Activated CD4-positive, alpha-beta memory T cell treated with anti-CD3 and anti-CD28 coated beads, Interleukin-2, amount 10 ng/mL, durations not matched to agents 7 days and 5 days (primary cell): ENCODE measurements at places on chromosomes 3 and 15.

GRCh38 chr3:59559721-59560435 is 510.1 kb upstream of the CFAP20DC start:
- peaks cover 7% of the 10 kb centered on the region for H3K36me3 ChIP-seq
- no peaks in the 10 kb centered on the region for H3K27me3 ChIP-seq
- peaks cover 18% of the 10 kb centered on the region for H3K4me1 ChIP-seq
- no peak overlapping the region for H3K4me3 ChIP-seq

GRCh38 chr3:131795390-131796090 is 239.3 kb downstream of the CPNE4 start:
- peaks cover 7% of the 10 kb centered on the region for H3K27me3 ChIP-seq
- no peak for DNase-seq
- no peak overlapping the region for H3K27ac ChIP-seq
- H3K36me3 ChIP-seq, result no peaks in the 10 kb centered on the region

DNA sequence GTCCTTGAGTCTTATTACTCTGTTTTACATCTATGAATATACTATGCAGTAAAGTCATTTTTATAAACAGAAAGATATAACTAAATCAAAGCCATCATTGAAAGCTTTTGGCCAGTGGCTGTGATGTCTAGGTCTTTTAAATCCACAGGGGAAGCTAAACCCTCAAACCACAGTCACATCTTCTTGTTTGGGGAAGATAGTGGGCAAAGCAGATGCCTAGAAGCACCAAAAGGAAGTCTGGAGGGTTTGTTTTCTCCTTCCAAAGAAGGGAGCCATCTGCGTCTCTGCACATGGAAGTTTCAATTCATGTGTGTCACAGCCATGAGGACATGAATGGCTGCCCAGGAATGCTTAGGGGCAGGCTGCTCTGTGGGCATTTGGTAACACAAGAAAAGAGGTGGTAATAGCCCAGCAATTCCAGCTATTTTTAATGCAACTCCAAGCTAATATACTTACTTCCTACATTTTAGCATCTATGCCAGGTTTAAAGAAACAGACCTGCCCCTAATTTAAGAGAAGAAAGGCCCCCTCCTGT is 322.2 kb downstream of the SLC9A9 start:
- H3K36me3 ChIP-seq, result no peaks in the 10 kb centered on the region
- H3K4me1 ChIP-seq, result peaks cover 2% of the 10 kb centered on the region
- H3K27ac ChIP-seq, result no peak overlapping the region
- no peaks in the 10 kb centered on the region for H3K27me3 ChIP-seq
- DNase-seq, result no peak

DNA sequence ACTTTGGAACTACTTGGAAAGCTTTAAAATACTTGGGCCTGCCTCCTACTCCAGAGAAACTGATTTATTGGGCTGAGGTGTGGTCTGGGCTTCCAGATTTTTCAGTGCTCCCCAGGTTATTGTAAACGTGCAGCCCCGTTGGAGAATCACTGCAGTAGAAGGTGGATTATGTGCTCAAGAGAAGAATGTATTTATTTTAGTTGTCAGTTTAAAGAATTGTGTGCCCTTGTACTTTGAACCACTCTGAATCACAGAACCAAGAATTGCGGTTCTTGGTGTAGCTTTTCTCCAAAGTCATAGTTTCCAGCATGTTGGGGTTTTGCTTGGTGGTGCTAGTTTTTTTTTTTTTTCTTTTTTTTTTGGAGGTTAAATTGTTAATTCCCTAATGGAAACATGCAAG is 1.6 kb downstream of the TATDN2 start:
- no peak for DNase-seq
- no peaks in the 10 kb centered on the region for H3K27me3 ChIP-seq
- H3K36me3 ChIP-seq, result peaks cover 70% of the 10 kb centered on the region
- H3K4me1 ChIP-seq, result peaks cover 65% of the 10 kb centered on the region
- peak overlapping the region; percentile 98 for H3K4me3 ChIP-seq

- no peak for DNase-seq
- no peaks in the 10 kb centered on the region for H3K27me3 ChIP-seq
- no peak overlapping the region for H3K4me3 ChIP-seq
- no peaks in the 10 kb centered on the region for H3K4me1 ChIP-seq
These were observed 563.8 kb downstream of the TBL1XR1 start for GRCh38 chr3:176633511-176633910.

GRCh38 chr3:197366301-197367044 is 68.1 kb upstream of the DLG1 start:
- no peak for DNase-seq
- no peaks in the 10 kb centered on the region for H3K4me1 ChIP-seq
- no peak overlapping the region for H3K27ac ChIP-seq
- H3K4me3 ChIP-seq, result no peak overlapping the region
- H3K36me3 ChIP-seq, result no peaks in the 10 kb centered on the region

- peaks cover 72% of the 10 kb centered on the region for H3K4me1 ChIP-seq
- peak overlapping the region; percentile 85 for H3K27ac ChIP-seq
- no peaks in the 10 kb centered on the region for H3K27me3 ChIP-seq
- peaks cover 14% of the 10 kb centered on the region for H3K36me3 ChIP-seq
These were observed 318.6 kb upstream of the SATB1 start for GRCh38 chr3:18743761-18744160.

- H3K27me3 ChIP-seq, result peaks cover 3% of the 10 kb centered on the region
- H3K4me3 ChIP-seq, result no peak overlapping the region
- no peak for DNase-seq
- no peaks in the 10 kb centered on the region for H3K36me3 ChIP-seq
These were observed 258.6 kb upstream of the RASGRP1 start for GRCh38 chr15:38823263-38823662.

DNA sequence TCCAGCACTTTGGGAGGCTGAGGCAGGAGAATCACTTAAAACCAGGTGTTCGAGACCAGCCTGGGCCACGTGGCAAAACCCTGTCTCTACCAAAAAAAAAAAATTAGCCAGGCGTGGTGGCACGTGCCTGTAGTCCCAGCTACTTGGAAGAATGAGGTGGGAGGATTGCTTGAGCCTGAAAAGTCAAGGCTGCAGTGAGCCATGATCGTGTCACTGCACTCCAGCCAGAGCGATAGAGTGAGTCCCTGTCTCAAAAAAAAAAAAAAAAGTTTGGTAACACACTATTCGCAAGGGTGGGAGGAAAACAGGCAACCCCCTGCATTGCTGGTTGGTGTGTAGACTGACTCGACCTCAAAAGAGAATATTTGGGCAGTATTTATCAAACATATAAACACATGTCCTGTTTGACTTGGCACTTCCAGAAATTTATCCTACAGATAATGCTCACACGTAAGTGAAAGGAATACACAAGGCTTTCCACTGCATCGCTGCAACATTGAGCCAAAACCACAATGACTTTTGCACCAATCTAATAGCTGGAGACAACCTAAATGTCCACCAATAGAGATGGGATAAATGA is 3.1 kb upstream of the ANPEP start:
- H3K27me3 ChIP-seq, result peaks cover 46% of the 10 kb centered on the region
- H3K4me3 ChIP-seq, result no peak overlapping the region
- H3K27ac ChIP-seq, result no peak overlapping the region
- DNase-seq, result no peak
- H3K36me3 ChIP-seq, result peaks cover 8% of the 10 kb centered on the region

GRCh38 chr3:46400000-46400734 is 6.7 kb downstream of the CCR5AS start:
- peaks cover 2% of the 10 kb centered on the region for H3K36me3 ChIP-seq
- peaks cover 17% of the 10 kb centered on the region for H3K4me1 ChIP-seq
- no peak overlapping the region for H3K27ac ChIP-seq
- no peak for DNase-seq
- H3K4me3 ChIP-seq, result no peak overlapping the region
- H3K27me3 ChIP-seq, result peaks cover 19% of the 10 kb centered on the region

DNA sequence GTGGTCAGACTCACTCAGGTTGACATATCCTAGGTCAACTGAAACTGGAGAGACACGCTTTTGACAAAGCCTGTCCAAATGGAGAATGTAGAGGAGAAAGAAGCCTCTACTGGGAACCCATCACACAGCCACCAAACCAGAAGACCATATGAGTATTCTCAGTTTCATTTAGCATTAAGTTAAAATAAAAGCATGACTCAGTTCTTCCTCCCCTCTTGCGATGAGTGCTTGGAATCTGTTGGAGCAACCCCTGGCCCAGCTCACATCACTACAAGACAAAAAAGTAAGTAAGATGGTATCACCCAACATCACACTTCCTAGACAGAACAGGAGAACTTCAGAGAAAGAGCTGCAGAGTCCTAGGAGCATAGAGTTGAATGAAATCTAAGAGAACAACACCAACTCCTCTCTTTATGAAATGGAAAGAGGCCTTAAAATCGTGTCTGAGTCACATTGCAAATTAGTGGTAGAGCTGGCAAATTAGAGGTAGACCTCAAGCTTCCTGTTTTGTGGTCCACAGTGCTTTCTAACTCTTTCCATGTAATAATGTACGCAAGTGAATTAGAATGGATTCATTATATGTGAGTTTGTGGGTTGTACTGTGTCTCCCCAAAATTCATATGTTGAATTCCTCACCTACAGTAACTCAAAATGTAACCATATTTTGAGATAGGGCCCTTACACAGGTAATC is 51.2 kb downstream of the FGF12 start:
- H3K27ac ChIP-seq, result peak overlapping the region; percentile 62
- peaks cover 9% of the 10 kb centered on the region for H3K4me1 ChIP-seq
- H3K27me3 ChIP-seq, result peaks cover 13% of the 10 kb centered on the region
- peak overlapping the region; percentile 7 for H3K4me3 ChIP-seq

DNA sequence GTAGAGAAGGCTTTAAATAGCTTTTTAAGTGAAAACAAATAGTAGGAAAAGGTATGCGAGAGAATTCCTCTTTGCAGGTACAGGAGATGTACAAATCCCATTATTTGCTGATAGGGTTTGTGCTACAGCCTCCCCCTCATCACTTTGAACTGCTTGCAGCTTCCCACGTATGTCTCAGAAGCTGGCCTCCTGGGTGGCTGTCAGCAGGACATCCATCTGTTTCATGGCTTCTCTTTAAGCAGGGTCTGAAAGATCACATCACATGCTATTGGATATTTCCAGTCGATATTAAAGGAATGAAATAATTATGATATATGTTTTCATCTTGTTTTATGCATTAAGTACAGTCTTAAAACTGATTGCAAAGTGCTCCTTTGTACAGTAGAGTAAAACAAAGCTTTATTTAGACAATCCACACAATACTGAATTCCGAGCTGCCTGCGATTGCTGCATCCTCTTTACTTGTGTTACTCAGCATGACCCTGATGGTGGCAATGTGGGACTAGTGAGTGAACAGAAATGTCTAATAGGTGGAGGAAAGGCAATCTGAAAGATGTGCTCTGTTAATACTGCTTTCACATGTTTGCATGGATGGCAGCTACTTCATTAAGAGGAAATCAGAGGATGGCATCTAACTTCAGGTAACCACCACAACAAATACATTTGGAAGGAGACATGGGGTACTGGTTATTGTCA is 930.6 kb upstream of the SEMA6D start:
- no peak overlapping the region for H3K27ac ChIP-seq
- H3K36me3 ChIP-seq, result no peaks in the 10 kb centered on the region
- DNase-seq, result no peak
- H3K4me1 ChIP-seq, result no peaks in the 10 kb centered on the region

- no peaks in the 10 kb centered on the region for H3K4me1 ChIP-seq
- no peak overlapping the region for H3K4me3 ChIP-seq
- no peaks in the 10 kb centered on the region for H3K27me3 ChIP-seq
- no peak overlapping the region for H3K27ac ChIP-seq
- DNase-seq, result no peak
These were observed 218.5 kb upstream of the STT3B start for GRCh38 chr3:31314258-31314657.

DNA sequence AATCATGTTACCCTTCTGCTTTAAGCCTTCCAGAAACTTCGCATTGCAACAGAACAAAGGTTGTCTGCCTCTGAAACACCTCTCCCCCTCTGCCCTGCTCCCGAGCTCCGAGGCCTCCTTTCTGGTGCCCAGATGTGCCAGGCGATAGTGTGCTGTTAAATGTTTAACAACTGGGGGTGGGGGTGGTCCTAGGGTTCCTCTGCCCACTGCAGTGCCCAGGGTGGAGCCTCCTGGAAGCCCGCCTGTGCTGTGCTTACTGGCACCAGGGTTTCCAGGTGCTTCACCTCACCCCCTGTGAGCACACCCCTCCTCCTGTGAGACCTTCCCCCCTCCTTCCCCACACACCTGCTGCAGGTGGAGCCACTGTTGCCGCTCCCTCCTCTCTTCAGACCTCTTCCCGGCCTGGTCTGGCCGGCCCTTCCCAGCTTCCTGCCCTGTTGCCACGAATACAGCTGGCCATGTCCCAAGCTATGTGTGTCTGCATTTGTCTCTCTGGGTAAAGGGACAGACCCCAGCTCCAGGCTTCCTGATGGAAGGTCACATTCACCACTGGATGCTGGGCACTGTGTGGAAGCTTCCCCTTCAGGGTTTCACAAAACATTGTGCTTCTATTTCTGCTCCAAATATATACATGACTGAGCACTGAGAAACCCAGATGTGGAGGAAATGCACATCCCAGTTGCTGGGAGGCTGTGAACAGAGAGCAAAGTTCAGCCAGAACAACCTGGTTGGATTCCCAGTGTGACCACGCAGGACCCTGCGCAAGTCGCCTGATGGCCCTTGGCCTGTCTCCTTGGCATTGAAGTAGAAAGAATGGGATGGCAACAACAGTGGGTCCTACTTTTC is 37.2 kb downstream of the MGLL start:
- peaks cover 3% of the 10 kb centered on the region for H3K27me3 ChIP-seq
- H3K4me1 ChIP-seq, result no peaks in the 10 kb centered on the region
- H3K4me3 ChIP-seq, result no peak overlapping the region
- H3K27ac ChIP-seq, result no peak overlapping the region
- H3K36me3 ChIP-seq, result no peaks in the 10 kb centered on the region
- DNase-seq, result no peak

- peak overlapping the region; percentile 71 for H3K27ac ChIP-seq
- no peak overlapping the region for H3K4me3 ChIP-seq
- peak; percentile 58 for DNase-seq
- H3K27me3 ChIP-seq, result peaks cover 9% of the 10 kb centered on the region
These were observed 74.3 kb downstream of the MYO1E start for GRCh38 chr15:59298225-59298853.

- H3K4me1 ChIP-seq, result no peaks in the 10 kb centered on the region
- no peak overlapping the region for H3K4me3 ChIP-seq
- H3K36me3 ChIP-seq, result no peaks in the 10 kb centered on the region
- no peak overlapping the region for H3K27ac ChIP-seq
These were observed 40.2 kb downstream of the GPR156 start for GRCh38 chr3:120244834-120245225.

- no peak overlapping the region for H3K4me3 ChIP-seq
- DNase-seq, result no peak
- no peak overlapping the region for H3K27ac ChIP-seq
- H3K4me1 ChIP-seq, result peaks cover 2% of the 10 kb centered on the region
- no peaks in the 10 kb centered on the region for H3K27me3 ChIP-seq
These were observed 13.4 kb downstream of the HACD2 start for GRCh38 chr3:123571264-123571972.

GRCh38 chr3:152087153-152087552 is 181.6 kb upstream of the MBNL1 start:
- H3K27ac ChIP-seq, result no peak overlapping the region
- H3K36me3 ChIP-seq, result no peaks in the 10 kb centered on the region
- no peaks in the 10 kb centered on the region for H3K4me1 ChIP-seq
- H3K4me3 ChIP-seq, result no peak overlapping the region

GRCh38 chr3:170865209-170866094 is 4.5 kb downstream of the RPL22L1 start:
- no peak overlapping the region for H3K27ac ChIP-seq
- DNase-seq, result no peak
- H3K4me1 ChIP-seq, result peaks cover 21% of the 10 kb centered on the region
- H3K36me3 ChIP-seq, result peaks cover 46% of the 10 kb centered on the region
- no peaks in the 10 kb centered on the region for H3K27me3 ChIP-seq

GRCh38 chr3:177058648-177059047 is 138.6 kb downstream of the TBL1XR1 start:
- no peak overlapping the region for H3K27ac ChIP-seq
- peaks cover 16% of the 10 kb centered on the region for H3K4me1 ChIP-seq
- H3K4me3 ChIP-seq, result no peak overlapping the region
- peaks cover 30% of the 10 kb centered on the region for H3K36me3 ChIP-seq

- no peak for DNase-seq
- no peaks in the 10 kb centered on the region for H3K36me3 ChIP-seq
- no peaks in the 10 kb centered on the region for H3K4me1 ChIP-seq
- no peak overlapping the region for H3K27ac ChIP-seq
- no peak overlapping the region for H3K4me3 ChIP-seq
These were observed 57.8 kb upstream of the PLSCR4 start for GRCh38 chr3:146308682-146309081.
